ENCODE measurements at places on chromosomes 6 and 20.

- no peak for DNase-seq
Measured at GRCh38 chr6:10347561-10348327, 67.1 kb downstream of the TFAP2A start.

DNA sequence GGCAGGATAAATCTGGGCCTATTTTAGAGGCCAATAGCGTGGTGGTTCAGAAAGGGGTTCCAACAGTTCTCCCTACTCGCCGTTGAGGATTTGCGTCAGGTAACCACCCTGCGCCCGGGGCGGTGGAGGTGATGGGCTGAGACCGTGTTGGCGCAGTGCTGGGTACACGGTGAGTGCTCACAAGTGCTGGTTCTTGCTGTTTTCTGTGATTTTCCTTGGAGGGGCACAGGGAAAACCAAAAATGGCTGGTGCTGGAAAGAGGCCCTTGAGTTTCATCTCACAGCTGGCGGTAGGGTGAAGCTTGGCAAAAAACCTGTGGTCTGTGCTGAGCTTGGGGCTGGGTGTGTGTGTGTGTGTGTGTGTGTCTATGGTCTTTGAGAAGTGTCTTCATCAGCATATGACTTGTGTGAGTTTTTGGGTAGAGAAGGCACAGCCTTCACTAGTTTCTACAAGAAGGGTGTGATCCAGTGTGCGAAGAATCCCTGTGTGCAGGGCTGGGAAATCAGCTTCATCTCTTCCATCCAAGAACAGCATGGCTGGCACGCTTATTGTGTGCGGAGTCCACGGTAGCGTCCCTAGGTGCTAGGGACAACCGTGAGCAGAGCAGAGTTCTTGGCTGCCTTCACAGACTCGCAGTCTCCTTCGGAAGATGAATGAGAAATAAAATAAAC lies 35.3 kb upstream of the SCRT2 start:
- no peak for DNase-seq

DNA sequence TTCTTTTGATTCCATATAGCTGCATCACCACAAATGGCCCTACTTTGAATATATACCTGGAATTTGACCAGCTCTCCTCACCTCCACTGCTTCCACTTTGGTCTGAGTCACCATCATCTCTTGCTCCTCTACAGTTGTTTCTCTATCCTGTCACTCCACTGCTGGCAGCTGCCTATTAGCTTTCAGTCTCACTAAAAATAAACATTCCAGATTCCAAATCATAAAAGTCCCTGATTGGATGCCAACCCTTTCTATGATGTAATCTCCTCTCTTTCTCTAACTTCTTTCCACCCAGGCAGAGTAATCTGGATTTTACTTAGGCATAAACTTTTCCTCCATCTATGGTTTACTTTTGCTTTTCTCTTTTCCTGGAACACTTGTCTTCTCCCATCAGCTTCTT lies 49.1 kb downstream of the RFPL4B start:
- DNase-seq, result no peak

- DNase-seq, result no peak
Measured at GRCh38 chr6:56156643-56157042, 90.7 kb downstream of the COL21A1 start.

GRCh38 chr6:11495565-11496145 lies 41.9 kb upstream of the TMEM170B start:
- no peak for DNase-seq

- peak; percentile 69 for DNase-seq
Measured at GRCh38 chr6:133568970-133569889, 319.7 kb upstream of the TCF21 start.

DNA sequence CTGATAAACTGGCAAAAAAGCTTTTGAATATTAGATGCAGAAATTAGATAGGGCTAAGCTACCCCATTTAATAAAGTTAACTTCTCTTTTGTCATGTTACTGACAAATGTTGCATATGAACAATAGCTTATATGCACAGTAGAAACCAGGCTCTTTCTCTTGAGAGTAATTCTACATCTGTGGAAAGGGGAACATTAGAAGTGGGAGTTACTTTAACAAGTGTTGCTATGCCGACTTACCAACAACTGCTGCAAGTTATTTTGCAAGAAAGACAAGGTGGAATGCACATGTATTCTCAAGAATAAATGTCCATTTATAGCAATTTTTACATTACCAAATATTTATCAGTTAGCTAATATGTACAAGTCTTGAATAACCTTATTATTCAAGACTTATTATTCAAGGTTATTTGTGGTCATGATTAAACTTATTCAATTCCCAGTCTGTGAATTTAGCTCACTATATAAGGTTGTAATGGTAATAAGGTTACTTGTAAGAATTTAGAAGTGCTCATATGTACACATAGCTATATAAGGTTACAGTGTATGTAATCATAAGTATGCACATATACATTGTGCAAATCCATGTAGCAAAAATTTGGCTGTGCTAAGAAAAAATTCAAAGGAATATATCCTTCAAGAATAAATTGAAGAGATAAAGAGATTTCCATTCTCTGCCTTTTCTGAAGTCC lies 38.3 kb downstream of the ADGRG6 start:
- no peak for DNase-seq

DNA sequence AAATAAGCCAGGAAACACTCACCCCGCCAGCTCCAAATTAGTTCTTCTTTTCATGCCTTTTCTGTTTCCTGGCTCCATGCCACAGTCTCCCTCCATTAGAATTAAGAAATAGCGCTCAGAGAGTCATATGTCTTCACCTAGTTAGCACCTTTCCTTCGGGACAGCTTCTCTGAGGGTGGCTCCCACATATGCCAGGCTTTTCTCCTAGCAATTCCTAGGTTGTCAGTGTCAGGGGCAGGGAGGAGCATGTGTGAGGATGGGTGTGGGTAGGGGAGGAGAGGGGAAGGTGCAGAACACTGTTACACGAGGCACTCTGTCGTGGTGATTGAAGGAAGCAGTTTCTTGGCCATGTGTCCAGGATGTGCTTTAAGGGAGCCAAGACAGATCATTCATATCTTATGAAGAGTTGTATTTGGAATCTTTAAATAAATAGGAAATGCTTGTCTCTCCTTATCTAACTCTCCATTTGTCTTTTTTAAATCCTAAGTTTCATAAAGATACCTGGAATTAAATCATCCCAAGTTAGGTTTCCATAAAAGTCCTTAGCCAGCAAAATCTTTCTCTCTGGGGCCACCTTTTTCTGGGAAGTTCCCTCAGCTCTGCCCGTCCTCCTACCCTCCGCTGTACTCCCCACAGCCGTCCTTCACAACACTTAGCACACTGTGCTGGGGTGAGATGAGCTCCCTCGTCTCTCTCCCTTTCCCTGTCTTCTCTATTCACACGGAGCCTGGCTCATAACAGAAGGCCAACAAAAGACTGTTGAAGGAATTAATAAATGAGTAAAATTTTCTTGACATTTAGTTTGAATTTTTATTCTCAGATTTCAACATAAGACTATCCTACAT lies 361.0 kb downstream of the CD83 start:
- DNase-seq, result no peak

DNA sequence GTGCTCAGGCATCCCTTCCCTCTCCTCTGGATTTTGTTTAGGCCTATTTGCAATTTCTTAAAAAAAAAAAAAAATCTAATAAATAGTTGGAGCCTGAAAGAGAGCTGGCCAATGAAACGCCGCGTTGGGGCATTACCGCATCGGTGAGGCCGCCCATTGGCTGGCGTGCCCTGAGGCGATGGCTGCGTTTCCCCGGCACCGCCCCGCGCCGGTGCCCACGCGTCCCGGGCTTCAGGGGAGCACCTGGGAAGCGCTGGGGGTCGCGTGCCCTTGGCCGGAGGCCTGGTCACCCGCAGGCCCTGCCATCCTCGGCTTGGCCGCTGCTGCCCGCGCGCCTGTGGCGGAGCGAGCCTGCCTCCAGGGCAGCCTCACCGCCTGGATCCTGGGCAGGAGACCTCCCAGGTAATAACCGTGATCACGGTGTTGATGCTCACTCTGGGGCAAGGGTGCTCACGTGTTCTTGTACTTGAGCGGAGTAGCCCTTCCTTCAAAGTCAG lies 155.4 kb downstream of the NRN1 start:
- no peak for DNase-seq

DNA sequence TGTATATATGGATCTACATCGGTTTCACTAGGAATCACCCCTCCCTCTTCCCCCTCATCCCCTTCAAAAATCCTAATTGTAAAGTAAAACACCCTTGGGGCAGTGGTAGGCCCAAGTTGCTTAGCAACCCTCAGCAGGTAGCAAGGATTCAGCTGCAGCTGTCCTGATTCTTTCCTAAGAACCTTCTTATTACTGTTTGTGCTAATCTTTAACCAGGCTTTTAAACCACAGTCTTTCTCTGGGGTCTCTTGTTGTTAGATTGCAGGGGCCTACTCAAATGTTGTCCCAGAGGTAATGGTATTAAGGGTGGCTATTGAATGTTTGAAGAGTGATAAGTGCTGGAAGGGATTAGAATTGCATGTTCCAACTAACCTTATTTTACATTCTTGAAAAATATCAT lies 46.4 kb downstream of the PRL start:
- DNase-seq, result no peak

DNA sequence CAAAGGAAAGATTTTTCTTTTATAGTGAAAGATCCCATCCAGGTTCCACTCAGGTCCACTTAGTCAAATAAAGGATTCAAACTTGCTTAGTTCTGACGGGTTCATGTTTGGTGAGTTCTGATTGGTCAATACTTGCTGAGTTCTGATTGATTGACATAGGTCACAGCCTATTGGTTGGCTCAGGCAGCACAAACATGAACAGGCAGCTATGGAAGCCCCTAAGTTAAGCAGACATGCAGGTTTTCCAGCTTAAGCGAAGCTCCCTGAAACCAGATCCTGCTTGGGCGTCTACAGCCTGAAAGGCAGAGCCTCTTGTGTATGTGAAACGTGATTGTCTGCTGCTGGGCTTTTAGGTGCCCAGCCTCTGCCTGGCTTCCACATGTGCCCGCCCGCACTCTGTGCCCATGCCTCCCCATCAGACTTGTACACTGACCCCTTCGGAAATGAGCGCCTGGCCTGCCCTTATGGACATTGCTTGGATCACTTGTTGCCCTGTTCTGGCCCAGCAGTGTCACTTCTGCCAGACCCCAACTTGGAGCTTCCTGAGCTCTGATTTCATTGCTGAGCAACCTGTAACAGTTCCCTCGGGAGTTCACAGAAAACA lies 45.4 kb upstream of the ECI2 start:
- DNase-seq, result peak; percentile 31

- DNase-seq, result no peak
Measured at GRCh38 chr20:34190262-34190661, 51.0 kb upstream of the ASIP start.

GRCh38 chr6:46042355-46042999 lies 26.8 kb upstream of the CLIC5 start:
- no peak for DNase-seq

GRCh38 chr6:84137989-84138575 lies 89.4 kb downstream of the CEP162 start:
- DNase-seq, result no peak

DNA sequence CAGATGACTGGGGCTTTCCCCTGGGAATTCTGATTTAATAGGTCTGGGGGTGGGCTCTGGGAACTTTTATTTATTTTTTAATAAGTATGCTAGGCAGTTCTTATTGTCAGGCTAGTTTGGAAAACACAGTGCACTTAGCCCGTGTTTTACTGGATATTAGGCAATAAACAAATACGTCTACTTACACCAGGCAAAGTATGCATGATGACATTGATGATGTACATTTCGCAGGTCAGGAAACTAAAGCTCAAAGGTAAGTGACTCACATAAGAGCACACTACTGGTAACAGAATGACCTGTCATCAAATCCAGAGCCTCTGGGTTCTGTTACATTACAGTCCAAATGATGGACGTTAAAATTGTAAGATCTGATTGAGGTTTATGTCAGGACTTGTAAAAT lies 144.4 kb upstream of the EXOC2 start:
- DNase-seq, result no peak
